Tibial artery (tissue), 4 donors: ENCODE measurements at places on chromosomes 16 and 17.

DNA sequence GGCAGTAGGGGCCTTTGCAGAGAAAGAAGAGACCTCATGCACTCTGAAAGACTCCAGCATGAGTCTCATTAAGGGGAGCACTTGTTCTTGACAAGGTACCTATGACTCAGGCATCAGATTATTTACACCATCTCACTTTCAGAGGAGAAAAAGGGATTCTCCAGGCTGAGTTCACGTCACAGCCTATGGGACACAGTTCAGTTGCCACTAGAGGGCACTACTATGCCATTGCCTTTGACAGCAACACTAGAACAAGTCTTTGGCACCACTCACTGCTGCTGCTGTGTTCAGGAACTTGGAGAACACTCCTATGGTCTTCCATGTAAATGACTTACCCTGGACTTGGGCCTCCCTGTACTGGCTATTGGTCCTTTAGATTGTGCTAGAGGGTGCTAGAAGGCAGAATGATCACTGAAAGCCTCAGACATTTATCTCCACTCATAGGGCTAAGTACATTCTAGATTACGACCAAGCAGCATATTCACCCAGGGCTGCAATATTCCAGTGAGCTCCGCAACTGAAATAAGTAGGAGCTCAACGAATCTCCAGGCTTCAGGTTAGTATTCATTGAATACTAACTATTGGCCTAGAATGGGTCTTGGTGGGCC, 225.1 kb upstream of the CA10 start:
- DNase-seq = no peak

GRCh38 chr16:51430716-51431369, 279.8 kb upstream of the SALL1 start:
- DNase-seq = no peak

- DNase-seq = peak; percentile 79
Observed at GRCh38 chr17:333626-334396, 18.8 kb downstream of the RPH3AL start.

DNA sequence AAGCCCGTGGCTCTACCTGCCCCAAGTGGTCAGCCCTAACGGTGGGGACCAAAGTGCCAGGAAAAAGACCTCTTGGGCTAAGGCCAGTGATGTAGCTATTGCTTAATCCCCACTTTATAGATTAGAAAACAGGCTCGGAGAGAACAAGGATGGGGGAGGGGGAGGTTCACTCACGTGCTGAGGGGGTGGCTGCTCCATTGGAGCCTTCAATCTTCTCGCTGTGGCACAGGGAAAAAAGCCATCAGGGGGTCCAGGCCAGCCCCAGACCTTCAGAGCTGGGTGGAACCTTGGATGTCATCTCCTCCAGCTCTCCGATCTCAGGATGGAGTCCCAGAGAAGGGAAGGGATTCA, 45.9 kb downstream of the SRCIN1 start:
- no peak for DNase-seq

- no peak for DNase-seq
Observed at GRCh38 chr17:38741921-38742410, 6.2 kb downstream of the PCGF2 start.

DNA sequence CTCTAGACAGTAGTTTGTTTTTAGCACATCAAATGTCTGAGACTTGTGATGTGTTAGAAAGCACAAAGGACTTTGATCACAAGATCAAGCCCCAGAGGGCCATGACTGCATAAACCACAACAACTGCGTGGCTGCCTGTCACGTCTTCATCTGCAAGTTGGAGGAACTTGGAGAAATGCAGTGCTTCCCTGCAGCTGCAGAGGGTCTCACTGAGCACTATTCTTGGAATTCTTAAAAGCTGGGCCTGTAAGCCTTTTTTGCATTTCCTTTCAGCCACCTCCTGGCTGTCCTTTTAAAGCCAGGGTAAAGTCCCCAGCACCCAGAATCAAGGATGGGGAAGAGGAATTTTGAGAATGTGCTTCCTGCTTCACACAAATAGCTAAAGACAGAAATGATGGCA, 431.3 kb downstream of the MAF start:
- no peak for DNase-seq

GRCh38 chr17:50151937-50152547, 1.6 kb upstream of the PPP1R9B start:
- peak; percentile 89 for DNase-seq

- DNase-seq = no peak
Observed at GRCh38 chr17:77875881-77876509, 82.5 kb upstream of the TNRC6C start.

GRCh38 chr17:57480438-57481196, 224.3 kb downstream of the MSI2 start:
- DNase-seq = no peak

DNA sequence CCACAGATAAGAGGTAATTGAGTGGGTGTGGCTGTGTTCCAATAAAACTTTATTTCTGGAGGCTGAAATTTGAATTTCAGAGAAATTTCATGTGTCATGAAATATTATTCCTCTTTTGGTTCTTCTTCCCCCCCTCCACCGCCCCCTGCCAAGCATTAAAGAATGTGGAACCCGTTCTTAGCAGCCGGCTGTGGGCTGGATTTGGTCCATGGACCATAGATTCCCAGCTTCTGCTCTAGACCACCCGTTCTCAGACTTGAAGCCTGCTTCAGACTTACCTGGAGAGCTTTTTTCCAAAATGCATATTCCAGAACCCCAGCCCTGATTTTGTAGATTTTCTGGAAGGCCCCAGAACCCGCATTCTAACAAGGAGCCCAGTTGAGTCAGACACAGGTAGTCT, 15.1 kb upstream of the LASP1NB start:
- DNase-seq = no peak

DNA sequence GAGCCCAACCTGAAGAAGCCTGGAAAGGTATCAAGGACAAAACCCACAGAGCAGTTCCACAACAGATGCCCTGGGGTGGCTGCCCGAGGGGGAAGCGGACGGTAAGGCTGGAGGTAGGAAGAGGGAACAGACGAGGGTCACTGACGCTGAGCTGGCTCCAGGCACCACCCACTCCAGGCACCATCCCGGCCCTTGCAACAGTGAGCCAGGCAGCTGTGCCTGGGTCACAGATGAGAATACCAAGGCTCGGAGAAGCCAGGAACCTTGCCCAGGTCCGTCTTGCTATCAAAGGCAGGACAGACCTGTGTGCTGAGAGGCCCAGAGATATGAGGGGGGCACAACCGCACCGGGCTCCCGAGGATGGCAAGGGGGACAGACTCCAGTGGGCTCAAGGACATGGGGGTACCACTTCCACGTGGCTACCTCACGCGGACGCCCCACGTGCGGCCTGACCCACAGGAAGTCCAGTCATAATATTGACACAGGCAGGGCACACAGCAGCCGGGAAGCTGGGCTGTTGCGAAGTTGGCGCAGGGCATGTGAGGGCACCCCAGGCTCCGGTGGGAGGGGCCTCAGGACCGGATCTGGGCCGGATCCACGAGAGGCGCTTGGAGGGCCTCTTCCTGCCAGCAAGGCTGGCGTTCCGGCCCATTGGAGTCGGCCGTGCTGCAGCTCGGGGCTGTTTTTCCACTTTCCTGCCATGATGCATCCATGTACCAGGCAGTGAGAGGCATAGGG, 29.9 kb downstream of the PEMT start:
- DNase-seq = peak; percentile 74

DNA sequence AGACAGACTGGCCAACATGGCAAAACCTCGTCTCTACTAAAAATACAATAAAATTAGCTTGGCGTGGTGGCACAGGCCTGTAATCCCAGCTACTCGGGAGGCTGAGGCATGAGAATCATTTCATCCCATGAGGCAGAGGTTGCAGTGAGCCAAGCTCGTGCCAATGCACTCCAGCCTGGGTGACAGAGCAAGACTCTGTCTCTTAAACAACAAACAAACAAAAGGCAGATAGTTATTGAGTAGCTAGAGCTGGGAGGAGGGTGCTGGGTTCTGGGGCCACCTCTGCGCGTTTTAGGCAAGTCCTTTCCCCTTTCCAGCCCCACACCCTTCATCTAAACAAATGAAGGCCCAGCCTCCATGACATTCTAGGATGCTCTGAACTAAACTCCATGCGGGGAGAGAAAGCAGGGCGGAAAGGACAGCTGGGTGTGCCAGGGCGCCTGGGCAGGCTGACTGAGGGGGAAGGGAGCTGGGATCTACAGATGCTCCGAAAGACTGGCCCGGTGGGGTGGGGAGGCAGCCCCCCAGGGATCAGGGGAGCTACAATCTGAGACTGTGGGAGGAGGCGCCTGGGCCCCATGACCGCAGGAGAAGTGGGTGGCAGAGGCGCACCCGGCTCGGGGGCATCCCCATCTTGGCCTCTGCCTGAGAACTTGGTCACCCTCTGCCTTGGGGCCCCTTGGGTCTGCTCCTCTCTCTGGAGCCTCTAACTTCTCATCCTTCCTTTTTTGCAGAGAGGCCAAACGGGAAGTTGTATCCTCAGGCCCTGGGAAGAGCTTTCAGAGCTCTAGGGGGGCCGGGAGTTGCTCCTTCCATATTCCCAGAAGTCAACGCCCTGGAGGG, 910 bp downstream of the ITGAL start:
- no peak for DNase-seq

DNA sequence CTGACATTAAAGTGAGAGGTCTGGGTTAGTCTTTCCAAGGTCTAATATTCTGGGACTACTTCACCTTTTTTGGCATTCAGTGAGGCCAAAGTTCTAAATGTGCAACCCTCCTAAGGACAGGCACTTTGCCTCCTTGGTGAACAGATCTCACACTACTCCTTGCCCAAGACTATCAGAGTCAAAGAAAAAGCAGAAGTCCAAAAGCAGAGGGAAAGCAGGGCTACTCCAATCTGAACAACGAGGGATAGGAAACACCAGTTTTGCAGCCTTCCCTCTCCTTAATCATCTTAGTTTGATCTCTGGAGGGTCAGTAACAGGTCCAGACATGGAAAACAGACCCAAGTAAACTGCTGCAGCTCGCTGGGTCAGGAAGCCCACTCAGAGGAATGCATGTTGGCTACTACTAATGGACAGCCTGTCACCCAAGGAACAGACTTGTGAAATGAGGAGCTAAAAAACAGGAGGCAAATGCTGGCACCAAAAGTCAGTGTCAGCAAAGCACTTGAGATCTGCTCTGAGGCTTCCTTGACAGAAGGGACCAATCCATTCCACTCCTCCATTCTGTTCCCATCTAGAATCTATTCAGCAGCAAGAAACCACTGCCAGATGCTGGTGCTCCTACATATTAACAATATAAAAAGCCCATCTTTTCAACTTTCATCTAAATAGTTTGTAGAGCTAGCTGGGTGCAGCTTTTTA, 29.9 kb downstream of the DCUN1D3 start:
- DNase-seq = no peak

- no peak for DNase-seq
Observed at GRCh38 chr16:89369266-89369895, 121.0 kb downstream of the ANKRD11 start.

DNA sequence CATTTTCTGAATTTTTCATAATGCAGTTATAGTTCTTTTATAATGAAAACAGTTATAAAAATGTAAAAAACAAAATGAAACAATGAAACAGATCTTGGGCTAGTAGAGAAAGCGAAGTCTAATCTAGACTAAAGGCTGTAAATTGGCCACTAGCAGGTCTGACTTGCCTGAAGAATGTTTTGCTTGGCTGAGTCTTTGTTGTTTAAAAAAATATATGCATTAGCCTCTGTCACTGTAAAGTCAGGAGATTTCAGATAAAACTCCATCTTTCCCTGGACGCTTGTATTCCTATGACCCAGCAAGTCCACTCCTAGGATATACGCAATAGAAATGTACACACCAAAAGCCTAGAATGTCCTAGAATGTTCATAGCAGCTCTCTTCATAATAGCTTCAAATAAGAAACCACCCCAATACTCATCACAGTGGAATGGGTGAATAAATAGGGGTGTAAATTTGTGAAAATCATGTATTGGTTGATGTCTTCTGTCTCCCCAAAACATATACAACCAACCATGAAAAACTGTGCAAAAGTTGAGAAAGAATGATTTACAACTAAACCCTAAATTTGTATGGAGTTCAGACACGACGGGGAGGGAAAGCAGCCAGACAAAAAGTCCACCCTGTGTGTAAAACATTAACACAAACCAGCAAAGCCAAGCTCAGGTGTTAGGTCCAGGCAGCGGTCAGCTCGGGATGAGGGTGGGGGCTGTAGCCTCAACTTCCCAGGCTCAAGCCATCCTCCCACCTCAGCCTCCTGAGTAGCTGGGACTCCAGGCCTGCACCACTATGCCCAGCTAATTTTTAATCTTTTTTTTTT, 37.7 kb upstream of the MEAK7 start:
- DNase-seq = no peak

- DNase-seq = peak; percentile 65
Observed at GRCh38 chr16:88737298-88738150, 31.2 kb downstream of the CTU2 start.

DNA sequence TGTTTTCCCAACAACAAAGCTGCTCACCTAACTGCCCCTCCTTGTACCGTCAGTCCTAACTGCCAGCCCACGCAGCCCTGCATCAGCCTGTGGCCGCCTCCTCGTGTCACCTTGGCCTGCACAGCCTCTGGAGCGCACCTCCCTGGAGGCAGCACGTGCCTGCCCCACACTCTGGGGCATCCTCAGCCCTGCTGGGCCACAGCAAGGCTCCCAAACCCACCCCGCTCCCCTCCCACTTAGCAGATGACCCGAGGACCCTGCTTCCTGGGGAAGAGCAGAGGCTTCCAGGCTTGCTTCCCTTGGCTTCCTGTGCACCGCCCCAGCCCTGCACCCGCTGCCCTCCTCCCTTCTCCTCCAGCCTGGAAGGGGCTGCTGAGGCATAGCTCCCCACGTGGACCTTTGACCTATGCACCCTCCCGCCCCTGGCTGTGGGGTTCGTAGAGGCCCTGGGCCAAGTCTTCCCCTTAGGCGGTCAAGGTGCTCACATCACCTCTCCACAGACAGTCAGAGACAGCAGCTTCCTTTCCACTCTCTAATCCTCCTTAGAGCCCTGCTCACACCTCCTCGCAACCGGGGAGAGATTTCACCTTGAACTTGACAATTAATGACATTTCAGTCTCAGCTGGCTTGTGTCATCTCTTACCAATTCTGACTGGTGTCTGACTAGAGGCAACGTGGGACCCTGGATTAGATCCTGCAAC, 115.0 kb downstream of the MGAT5B start:
- no peak for DNase-seq

DNA sequence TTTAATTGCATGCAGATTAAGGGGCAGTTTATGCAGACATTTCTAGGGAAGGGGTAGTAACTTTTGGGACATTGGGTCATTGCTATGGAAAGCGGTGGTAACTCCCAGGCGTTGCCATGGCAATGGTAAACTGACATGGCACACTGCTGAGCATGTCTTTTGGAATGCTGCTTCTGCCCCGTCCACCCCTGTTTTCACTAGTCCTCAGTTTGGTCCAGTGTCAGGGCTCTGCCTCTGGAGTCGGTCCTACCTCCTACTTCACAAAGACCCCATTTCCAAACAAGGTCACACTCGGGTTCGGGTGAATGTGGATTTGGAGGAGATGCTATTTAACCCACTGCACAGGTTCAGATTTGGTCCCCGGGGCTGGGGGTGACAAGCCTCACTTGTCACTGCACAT, 2.9 kb downstream of the IL34 start:
- no peak for DNase-seq
